ENCODE measurements at places on chromosomes 6 and 20.

GRCh38 chr6:35391240-35391968 is 49.0 kb downstream of the PPARD start:
- H3K27ac ChIP-seq: no peak overlapping the region
- no peaks in the 10 kb centered on the region for H3K4me1 ChIP-seq
- no peak for DNase-seq
- no peak overlapping the region for H3K4me3 ChIP-seq

GRCh38 chr6:31128093-31128676 is 7.9 kb upstream of the CDSN start:
- DNase-seq: peak; percentile 62
- peaks cover 29% of the 10 kb centered on the region for H3K4me1 ChIP-seq
- H3K36me3 ChIP-seq: no peaks in the 10 kb centered on the region

GRCh38 chr6:153831350-153832078 is 207.5 kb upstream of the OPRM1 start:
- H3K4me3 ChIP-seq: no peak overlapping the region
- no peaks in the 10 kb centered on the region for H3K27me3 ChIP-seq
- DNase-seq: no peak
- H3K27ac ChIP-seq: no peak overlapping the region
- H3K4me1 ChIP-seq: no peaks in the 10 kb centered on the region

DNA sequence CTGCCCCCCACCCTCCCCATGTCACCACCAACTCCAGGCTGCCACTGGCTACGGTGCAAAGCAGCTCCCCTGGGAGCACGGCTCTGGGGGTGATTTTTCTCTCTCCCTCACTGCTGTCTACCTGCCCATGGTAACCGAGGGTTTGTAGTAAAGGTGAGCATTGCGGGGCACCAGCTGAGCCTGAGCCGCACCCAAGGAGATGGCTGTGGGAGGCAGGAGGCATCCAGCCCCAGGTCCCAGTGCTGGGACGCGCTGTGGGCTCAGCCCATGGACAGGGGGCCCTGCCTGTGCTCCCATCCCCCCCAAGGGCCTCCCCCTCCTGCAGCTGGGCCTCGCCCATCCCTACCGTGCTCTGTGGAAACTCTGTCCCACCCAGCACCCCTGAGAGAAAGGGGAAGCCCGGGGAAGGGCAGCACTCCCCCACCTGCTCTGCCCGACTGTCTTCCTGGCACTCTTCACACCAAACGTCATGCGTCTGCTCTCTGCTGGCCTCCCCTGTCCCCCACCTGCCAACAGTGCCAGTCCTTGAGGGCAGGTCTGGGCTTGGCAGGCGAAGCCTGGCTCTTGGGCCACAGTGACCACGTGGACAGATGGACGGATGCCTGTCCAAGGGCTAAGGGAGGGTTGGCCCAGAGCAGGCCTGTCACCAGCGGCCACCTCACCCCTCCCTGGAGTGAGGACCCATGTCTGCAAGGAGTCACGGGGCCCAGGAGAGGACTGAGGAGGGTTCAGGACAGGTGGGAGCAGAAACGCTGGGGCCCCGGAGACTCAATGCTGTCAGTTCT is 3.8 kb upstream of the CHRNA4 start:
- H3K27me3 ChIP-seq: peaks cover 8% of the 10 kb centered on the region
- no peak overlapping the region for H3K4me3 ChIP-seq
- no peaks in the 10 kb centered on the region for H3K36me3 ChIP-seq
- no peak for DNase-seq
- no peak overlapping the region for H3K27ac ChIP-seq

GRCh38 chr6:117547688-117548621 is 54.4 kb downstream of the GOPC start:
- peak overlapping the region; percentile 80 for H3K27ac ChIP-seq
- H3K36me3 ChIP-seq: peaks cover 5% of the 10 kb centered on the region
- peak; percentile 75 for DNase-seq
- H3K4me1 ChIP-seq: no peaks in the 10 kb centered on the region
- H3K4me3 ChIP-seq: peak overlapping the region; percentile 35
- no peaks in the 10 kb centered on the region for H3K27me3 ChIP-seq

DNA sequence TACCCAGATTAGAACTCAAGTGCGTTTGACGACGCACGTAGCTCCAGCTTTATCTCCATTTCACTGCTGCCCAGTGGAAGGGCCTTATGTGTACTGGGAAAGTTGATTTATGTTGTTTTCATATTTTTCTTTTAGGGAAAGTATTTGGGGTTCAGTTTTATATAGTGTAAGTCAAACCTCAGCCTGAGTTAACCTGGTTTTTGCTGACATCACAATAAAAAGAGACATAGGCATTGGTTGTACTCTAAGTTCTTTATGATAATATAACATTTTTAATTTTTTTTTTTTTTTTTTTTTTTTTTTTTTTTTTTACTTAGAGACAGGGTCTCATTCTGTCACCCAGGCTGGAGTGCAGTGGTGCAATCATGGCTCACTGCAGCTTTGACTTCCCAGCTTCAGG is 34.1 kb upstream of the PRL start:
- H3K4me3 ChIP-seq: no peak overlapping the region
- no peaks in the 10 kb centered on the region for H3K36me3 ChIP-seq
- no peak for DNase-seq
- no peaks in the 10 kb centered on the region for H3K27me3 ChIP-seq
- no peaks in the 10 kb centered on the region for H3K4me1 ChIP-seq
